ENCODE measurements at places on chromosomes 11 and 22.
A peak's percentile ranks its signal among the peaks of the same experiment; 100 is the strongest.

DNA sequence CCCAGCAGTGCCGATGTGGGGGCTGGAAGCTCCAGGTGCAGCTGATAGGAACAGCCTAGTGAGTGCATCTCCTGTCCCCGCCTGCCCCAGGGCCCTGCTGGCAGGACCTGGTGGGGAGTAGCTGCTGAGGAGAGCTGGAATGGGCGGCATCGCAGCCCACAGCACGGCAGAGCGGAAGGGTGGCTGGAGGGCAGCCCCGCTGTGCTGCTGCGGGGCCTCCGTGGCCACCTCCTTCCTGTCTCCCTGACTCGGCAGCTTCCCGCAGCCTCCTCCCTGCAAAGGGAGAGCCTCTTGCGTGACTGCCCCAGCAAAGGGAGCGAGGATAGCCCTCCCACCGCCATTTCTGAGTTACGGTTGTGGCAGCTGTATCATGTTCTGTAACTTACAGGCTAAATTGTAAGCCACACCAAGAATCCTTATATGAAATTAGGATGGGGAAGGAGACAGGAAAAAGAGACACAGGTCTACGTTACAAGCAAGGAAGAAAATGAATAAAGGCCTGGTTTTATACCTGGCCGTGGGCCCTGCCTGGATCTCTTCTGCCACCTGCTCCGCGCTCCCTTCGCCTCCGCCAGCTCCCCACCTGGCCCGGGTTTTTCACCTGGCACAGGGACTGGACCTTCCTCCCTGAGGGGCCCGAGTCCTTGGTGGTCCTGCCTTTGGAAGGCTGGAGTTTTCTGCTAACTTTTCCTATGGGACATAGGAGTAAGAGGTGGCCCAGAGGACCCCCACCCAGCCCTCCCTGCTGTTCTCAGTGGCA is 10.0 kb downstream of the TPCN2 start:
- no peak for DNase-seq

DNA sequence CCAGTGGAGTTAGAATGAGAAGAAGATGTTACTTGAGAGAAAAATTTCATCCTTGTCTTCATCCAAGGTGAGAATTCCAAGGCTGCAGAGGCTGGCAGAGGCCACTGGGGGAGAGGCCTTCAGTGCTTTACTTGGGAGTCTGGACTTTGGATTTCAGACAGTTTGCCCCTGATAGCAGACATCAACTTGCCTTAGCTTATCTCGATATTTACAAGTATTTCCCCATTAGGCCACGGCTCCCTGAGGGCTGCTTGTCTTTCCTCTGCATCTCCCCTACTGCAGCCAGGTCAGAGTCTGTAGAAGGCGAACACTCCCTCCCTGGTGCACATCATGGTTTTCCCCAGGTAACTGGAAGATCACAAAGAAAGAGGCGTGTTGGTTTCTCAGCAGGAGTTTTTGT is 29.9 kb upstream of the BSX start:
- no peak for DNase-seq

DNA sequence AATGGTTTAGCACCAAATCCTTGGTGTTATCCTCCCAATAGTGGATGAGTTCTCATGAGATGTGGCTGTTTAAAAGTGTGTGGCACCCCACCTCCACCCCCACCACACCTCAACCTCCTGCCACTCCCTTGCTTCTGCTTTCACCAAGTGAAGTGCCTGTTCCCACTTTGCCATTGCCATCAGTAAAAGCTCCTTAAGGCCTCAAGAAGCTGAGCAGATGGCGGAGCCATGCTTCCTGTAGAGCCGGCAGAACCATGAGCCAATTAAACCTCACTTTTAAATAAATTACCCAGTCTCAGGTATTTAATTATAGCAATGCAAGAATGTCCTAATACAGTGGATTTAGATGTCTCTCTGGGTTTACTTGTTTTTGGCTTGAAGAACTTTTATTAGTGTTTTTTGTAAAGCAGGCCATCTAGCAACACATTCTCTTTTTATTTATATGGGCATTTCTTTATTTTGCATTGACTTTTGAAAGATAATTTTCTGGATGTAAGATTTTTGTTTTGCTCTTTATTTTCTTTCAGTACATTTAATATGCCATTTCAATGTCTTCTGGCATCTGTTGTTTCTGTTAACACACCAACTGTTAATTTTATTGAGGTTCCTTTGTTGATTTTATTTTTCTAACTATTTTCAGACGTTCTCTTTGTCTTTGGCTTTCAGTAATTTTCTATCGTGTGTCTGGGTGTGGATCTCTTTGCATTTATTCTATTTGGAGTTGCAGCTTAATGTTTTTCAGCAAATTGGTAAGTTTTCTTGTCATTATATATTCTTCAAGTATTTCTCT is 724.5 kb upstream of the CNTN5 start:
- no peak for DNase-seq

- peak; percentile 22 for DNase-seq
These were observed 82.8 kb downstream of the FLI1 start for GRCh38 chr11:128776424-128777284.

- no peak for DNase-seq
These were observed 75.5 kb downstream of the PRR5L start for GRCh38 chr11:36371590-36371989.

GRCh38 chr11:131829725-131830124 is 459.3 kb downstream of the NTM start:
- DNase-seq = no peak

- no peak for DNase-seq
These were observed 196.0 kb downstream of the CEP164 start for GRCh38 chr11:117523680-117524079.

GRCh38 chr11:118921121-118921928 is 4.4 kb downstream of the BCL9L start:
- no peak for DNase-seq

GRCh38 chr22:23501708-23502107 is 78.4 kb downstream of the IGLL1 start:
- DNase-seq = no peak

DNA sequence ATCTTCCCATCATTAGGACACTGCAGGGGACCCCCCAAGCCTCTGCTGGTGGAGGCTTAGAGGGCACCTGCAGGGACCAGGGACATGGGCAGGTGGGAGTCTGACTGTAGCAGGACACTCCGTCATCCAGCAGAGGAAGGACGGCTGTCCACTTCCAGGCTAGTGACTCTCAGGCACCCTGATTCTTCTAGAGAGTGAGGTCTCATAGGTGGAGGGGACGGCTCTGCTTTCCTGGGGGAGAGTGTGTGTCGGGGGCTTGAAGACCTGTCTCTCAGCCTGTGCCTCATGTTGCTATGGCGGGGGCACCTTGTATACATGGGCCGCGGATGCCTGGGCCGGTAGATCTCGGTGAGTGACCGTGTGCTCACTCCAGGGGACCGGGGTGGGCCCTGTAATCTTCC is 1116.6 kb downstream of the BRD1 start:
- DNase-seq = no peak

GRCh38 chr22:25845985-25846745 is 104.2 kb downstream of the MYO18B start:
- no peak for DNase-seq

- no peak for DNase-seq
These were observed 77.1 kb upstream of the MTMR2 start for GRCh38 chr11:96001037-96001436.

GRCh38 chr22:20945578-20945934 is 21.5 kb upstream of the AIFM3 start:
- DNase-seq = no peak

DNA sequence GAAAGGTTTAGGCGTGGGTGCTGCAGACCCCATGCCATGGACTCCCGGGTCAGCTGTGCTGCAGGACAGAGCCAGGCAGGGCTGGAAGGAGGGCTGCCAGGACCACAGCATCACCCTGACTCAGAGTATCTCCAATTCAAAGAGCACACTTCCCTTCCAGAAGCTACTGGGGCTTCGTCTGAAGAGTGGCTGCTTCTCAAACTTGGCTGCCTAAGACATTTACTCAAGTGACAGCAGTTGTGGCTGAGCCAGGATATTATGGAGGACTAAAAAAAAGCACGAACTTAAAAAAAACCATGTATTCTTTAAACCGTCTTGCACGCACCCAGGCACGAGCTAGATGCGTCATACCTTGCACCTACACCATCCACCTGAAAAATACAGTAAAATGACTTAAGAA is 13.0 kb upstream of the BID start:
- DNase-seq = no peak

DNA sequence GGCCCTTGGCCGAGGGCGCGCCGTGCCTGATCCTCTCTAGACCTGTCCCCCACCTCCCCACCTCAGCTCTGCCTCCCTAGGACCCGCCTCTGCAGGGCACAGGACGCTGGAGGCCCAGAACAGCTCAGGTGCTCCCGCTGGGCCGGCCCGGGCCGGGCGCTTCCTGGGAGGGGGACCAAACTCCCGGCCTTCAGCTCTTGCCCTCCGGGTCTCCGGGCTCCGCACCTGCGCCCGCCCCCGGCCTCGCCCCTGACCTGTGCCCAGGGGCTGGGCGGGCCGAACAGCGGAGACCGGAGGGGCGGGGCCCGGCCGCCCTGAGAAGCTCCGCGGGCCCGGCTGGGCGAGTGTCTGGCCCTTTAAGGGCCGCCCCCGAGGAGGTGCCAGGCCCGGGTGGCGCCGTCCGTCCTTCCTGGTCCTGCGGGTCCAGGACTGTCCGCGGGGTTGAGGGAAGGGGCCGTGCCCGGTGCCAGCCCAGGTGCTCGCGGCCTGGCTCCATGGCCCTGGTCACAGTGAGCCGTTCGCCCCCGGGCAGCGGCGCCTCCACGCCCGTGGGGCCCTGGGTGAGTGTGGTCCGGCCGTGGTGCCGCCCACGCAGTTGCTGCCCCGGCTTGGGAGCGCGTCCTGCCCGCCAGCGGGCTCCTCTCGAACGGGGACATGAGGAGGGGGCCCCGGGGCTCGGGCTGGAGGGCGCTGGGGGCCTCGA is at the start of gene SSH3:
Gene SSH3, plus strand, starts transcription at position 399 of the 703 bp plus-strand sequence. Its CDS starts 96 bp downstream, at position 495.
- DNase-seq = peak; percentile 41

DNA sequence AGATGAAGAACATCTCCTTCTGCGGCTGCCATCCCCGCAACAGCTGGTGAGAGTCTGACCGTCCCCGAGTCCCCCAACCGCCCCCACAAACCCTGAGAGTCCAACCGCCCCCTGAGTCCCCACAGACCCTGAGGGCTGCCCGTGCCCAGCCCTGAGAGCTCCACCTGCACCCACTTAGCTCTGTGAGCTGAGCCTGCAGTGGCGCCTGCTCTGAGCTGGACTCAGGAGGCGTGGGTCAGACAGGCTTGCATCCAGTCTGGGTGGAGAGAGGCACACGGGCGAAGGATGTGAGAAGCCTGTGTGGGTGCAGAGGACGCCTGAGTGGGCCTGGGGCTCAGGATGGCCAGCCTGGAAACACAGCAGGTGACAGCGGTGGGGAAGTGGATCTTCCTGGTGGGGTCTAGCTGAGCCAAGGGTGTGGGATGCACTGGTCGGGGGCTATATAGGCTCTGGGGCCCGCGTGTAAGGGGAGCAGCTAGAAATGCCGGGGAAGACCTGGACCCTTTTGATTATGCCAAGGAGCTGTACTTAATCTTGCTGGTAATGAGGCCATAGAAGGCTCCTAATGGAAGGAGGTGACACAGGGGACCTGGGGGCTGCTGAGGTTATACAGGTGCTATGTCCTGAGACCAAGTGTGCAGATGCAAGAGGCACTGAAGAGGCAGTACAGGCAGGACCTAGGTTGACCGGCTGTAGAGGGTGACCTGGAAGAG is 6.5 kb downstream of the MAPK8IP2 start:
- no peak for DNase-seq

DNA sequence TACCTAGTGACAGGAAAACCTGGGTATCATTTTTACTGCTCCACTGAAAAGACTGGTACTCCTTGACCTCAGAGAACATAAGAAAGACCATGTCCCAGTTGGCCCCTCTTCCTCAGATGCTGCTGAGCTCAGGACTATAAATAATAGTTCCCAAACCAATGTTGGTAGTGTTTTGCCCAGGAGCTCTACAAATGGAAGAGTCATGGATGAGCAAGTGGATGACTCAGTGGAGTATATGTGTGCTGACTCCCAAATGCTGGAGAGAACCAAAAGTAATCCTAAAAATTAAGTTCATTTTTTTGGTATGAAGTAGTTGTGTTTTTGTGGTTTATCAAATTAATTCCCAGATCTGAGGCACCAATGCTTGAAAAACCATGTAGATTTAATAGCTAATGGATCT is 482.0 kb downstream of the KCNA4 start:
- no peak for DNase-seq
